Esophagus mucosa (tissue), 1 donor: ENCODE measurements at places on chromosomes 16 and 17. TPM values are rescaled to one million over a fixed set of nuclear protein-coding genes. Genes with fewer than 3 reads are reported as not detected.

DNA sequence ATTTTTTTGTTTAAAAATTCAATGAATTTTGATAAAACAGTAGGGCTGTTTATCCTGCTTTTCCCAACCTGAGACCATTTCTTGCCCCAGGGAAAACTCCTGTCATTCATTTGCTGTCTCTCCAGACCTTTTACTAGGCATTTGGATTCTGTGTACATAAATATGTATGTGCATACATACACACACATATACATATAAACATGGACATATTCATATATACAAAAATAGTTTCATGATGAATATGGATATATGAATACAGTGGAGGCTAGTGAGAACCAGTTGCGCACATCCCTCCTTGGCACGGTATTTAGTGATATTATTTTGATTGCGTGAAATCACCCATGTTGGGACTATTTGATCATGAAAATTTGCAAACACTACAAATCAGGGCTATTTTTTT is 269.9 kb downstream of the BCAS3 start:
- no peak for ATAC-seq

GRCh38 chr17:2551493-2551892 is 39.8 kb upstream of the METTL16 start:
- ATAC-seq, result no peak

GRCh38 chr17:71234349-71234748 is 886.5 kb upstream of the SOX9 start:
- no peak for ATAC-seq

Gene GDPD3
- 85.3 TPM for total RNA-seq
